ENCODE measurements at places on chromosomes 5 and 9. TPM values are rescaled to one million over a fixed set of nuclear protein-coding genes. Genes with fewer than 3 reads are reported as not detected.

The SMIM3 gene
- 2.6 TPM for total RNA-seq

The DOCK8 gene
- total RNA-seq: 9.2 TPM

The NTMT1 gene
- total RNA-seq: 1.8 TPM

The POU5F2 gene
- 1.2 TPM for total RNA-seq

The PCDHGB4 gene
- 13.1 TPM for total RNA-seq

DNA sequence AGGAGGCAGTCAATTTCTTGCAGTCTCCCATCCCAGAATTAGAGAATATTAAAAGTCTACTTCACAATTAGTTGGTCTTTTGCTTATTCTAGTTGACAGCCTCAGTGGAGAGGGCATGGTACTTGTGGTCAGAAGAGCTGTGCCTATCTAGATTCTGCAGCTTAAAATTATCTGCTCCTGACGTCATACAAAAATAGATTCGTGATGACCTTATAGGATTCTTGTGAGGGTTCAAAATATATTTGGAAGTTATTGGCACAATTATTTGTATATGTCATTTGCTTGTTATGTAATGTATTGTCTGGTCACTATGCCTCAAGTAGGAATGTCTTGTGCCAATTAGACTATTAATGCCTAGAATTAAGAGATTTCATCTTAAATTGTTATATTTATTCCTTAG, 142.5 kb downstream of the CDH12 start:
- no peak for DNase-seq

DNA sequence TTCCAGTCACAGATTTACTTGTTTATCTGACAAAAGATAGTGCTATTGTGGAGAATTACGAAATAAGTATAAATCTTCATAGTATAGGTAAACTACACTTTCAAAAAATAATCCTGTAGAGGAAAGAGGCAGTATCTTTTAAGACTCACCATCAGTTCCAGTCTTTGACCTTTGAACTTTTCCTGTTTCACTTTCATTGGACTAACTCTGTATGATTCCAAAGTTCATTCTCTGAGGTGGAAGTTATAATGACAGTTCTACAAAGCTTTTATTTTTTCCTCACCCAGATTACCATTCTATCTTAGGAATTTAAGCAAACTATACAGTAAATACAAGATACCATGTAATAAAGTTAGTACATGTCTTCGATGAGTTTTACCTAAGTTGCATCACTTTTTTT, 901.3 kb upstream of the SEMA6A start:
- no peak for DNase-seq

- DNase-seq: no peak
Measured at GRCh38 chr5:53541859-53542258, 18.6 kb upstream of the NDUFS4 start.

GRCh38 chr9:81610740-81611107, 78.6 kb downstream of the TLE1 start:
- no peak for DNase-seq

DNA sequence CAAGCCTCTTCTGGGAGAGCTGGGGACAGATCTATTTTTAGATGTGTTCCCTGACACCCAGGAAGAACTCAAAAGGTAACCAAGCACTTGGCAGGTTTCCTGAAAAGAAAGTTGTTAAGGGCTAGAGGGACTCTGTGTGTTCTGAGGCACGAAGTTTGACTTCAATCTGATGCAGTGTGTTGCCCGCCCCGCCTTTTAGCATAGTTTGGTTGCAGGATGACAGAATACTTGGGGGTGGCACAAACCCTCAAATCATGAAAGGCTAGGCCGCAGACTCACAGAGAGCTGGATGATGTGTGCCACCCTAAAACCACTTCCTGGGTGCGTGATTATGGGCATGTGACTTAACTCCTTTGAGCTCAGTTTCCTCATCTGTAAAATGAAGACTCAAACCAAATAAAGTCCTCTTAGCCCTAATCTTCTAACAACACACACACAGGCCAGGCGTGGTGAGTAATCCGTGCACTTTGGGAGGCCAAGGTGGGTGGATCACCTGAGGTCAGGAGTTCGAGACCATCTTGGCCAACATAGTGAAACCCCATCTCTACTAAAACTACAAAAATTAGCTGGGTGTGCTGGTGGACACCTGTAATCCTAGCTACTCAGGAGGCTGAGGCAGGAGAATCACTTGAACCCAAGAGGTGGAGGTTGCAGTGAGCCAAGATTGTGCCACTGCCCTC, 12.8 kb upstream of the NDFIP1 start:
- no peak for DNase-seq
